A549 treated with DMSO at 1 μM for 4 hours (cell line): ENCODE measurements at places on chromosomes 5 and 9. TPM values are rescaled to one million over a fixed set of nuclear protein-coding genes. Genes with fewer than 3 reads are reported as not detected.

Gene PCDHGC5
- total RNA-seq: 0.05 TPM in 1 of 5 replicates, not detected in the others

Gene DPH7
- total RNA-seq: 24.3 to 29.5 TPM (median 27.4 TPM) in 5 replicates

Gene SEMA5A
- total RNA-seq: not detected in 5 replicates

Gene TPPP
- total RNA-seq: 5.1 to 6.4 TPM (median 5.5 TPM) in 5 replicates

Gene CCIN
- 0.06 to 0.10 TPM in 2 of 5 replicates, not detected in the others for total RNA-seq

Gene PCDHB15
- total RNA-seq: 0.05 to 0.06 TPM in 2 of 5 replicates, not detected in the others

Gene DCAF12
- total RNA-seq: 35.2 to 43.7 TPM (median 41.1 TPM) in 5 replicates

Gene OCLN
- 11.7 to 16.0 TPM (median 12.9 TPM) in 5 replicates for total RNA-seq

Gene PCDHGA10
- total RNA-seq: 0.03 TPM in 1 of 5 replicates, not detected in the others

Gene FBXW2
- 38.5 to 46.5 TPM (median 43.8 TPM) in 5 replicates for total RNA-seq

Gene TLN1
- 104 to 127 TPM (median 121 TPM) in 5 replicates for total RNA-seq

Gene C5orf58
- not detected in 5 replicates for total RNA-seq

Gene OSMR
- total RNA-seq: 62.9 to 85.6 TPM (median 80.4 TPM) in 5 replicates

Gene RIMOC1
- total RNA-seq: 10.7 to 14.8 TPM (median 12.5 TPM) in 5 replicates

Gene ELAVL2
- 0.05 TPM in 1 of 5 replicates, not detected in the others for total RNA-seq

Gene PCDHA9
- 0.01 TPM in 1 of 5 replicates, not detected in the others for total RNA-seq

Gene MCC
- 0.18 to 0.45 TPM (median 0.37 TPM) in 5 replicates for total RNA-seq

Gene SMIM33
- total RNA-seq: not detected in 5 replicates

Gene ST6GALNAC4
- total RNA-seq: 17.1 to 25.6 TPM (median 20.9 TPM) in 5 replicates

Gene CTSV
- 12.4 to 15.1 TPM (median 13.3 TPM) in 5 replicates for total RNA-seq

Gene ZFP2
- 0.05 to 0.12 TPM in 2 of 5 replicates, not detected in the others for total RNA-seq

Gene KIF4B
- 0.03 to 0.05 TPM (median 0.04 TPM) in 3 of 5 replicates, not detected in the others for total RNA-seq

Gene CDKN2B
- total RNA-seq: not detected in 5 replicates

Gene CAVIN4
- total RNA-seq: 0.25 to 0.77 TPM (median 0.53 TPM) in 5 replicates

Gene UNC5A
- 0.12 to 0.37 TPM (median 0.27 TPM) in 5 replicates for total RNA-seq

Gene MARCHF3
- 0.90 to 1.5 TPM (median 1.1 TPM) in 5 replicates for total RNA-seq

Gene SPINK13
- not detected in 5 replicates for total RNA-seq

Gene CCNJL
- 11.2 to 14.0 TPM (median 12.4 TPM) in 5 replicates for total RNA-seq

Gene GLRA1
- not detected in 5 replicates for total RNA-seq

Gene LCN15
- not detected in 5 replicates for total RNA-seq

Gene CARD9
- 0.64 to 2.6 TPM (median 1.1 TPM) in 5 replicates for total RNA-seq

Gene SPINK6
- total RNA-seq: 0.32 to 0.76 TPM (median 0.48 TPM) in 5 replicates

Gene NIPAL4
- 10.1 to 16.2 TPM (median 11.0 TPM) in 5 replicates for total RNA-seq

Gene ABITRAM
- 20.7 to 22.7 TPM (median 22.0 TPM) in 5 replicates for total RNA-seq

Gene STPG3
- not detected in 5 replicates for total RNA-seq

Gene HOMER1
- total RNA-seq: 4.5 to 10.2 TPM (median 6.7 TPM) in 5 replicates

Gene ABHD17B
- total RNA-seq: 15.1 to 20.0 TPM (median 17.1 TPM) in 5 replicates

Gene ADAMTS2
- 0.07 to 0.18 TPM (median 0.11 TPM) in 5 replicates for total RNA-seq

Gene OR1J2
- total RNA-seq: 0.10 TPM in 1 of 5 replicates, not detected in the others

Gene SH3TC2
- 0.21 to 0.84 TPM (median 0.31 TPM) in 5 replicates for total RNA-seq

Gene BHMT2
- total RNA-seq: not detected in 5 replicates

Gene CCDC69
- 1.4 to 2.4 TPM (median 1.8 TPM) in 5 replicates for total RNA-seq

Gene SPATA31D4
- total RNA-seq: not detected in 5 replicates

Gene RANBP3L
- not detected in 5 replicates for total RNA-seq

Gene TIMD4
- 0.72 to 1.9 TPM (median 1.4 TPM) in 5 replicates for total RNA-seq

Gene CERCAM
- 32.9 to 41.7 TPM (median 36.1 TPM) in 5 replicates for total RNA-seq

Gene COL15A1
- 0.17 to 0.48 TPM (median 0.34 TPM) in 5 replicates for total RNA-seq

Gene HTR4
- total RNA-seq: not detected in 5 replicates

Gene PCDHB2
- 3.3 to 4.1 TPM (median 3.3 TPM) in 5 replicates for total RNA-seq

Gene SPINK1
- 0.37 to 1.4 TPM (median 0.92 TPM) in 5 replicates for total RNA-seq

Gene NR5A1
- 0.05 to 0.10 TPM (median 0.07 TPM) in 5 replicates for total RNA-seq

Gene ARL14EPL
- total RNA-seq: 0.09 to 0.54 TPM (median 0.29 TPM) in 4 of 5 replicates, not detected in the other

Gene FAT2
- total RNA-seq: under 0.01 to 0.02 TPM in 2 of 5 replicates, not detected in the others

Gene CEL
- total RNA-seq: 0.38 to 1.0 TPM (median 0.65 TPM) in 5 replicates

Gene GRM6
- not detected in 5 replicates for total RNA-seq

Gene AGXT2
- not detected in 5 replicates for total RNA-seq

Gene SLU7
- total RNA-seq: 41.7 to 66.1 TPM (median 52.3 TPM) in 5 replicates
